NCI-H460 (cell line): ENCODE measurements at places on chromosomes 2 and 18.

- no peak for DNase-seq
Observed at GRCh38 chr2:168245074-168245825, 2.1 kb downstream of the STK39 start.

GRCh38 chr2:134906726-134907125 lies 11.9 kb upstream of the CCNT2 start:
- DNase-seq, result no peak

DNA sequence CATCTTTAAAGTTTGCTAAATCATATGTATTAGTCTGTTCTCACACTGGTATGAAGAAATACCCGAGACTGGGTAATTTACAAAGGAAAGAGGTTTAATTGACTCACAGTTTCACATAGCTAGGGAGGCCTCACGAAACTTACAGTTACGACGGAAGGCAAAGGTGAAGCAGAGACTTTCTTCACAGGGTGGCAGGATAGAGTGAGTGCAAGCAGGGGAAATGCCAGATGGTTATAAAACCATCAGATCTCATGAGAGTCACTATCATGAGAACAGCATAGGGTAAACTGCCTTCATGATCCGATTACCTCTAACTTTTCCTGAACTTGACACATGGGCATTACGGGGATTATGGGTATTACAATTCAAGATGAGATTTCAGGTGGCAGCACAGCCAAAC lies 1075.2 kb upstream of the NRXN1 start:
- no peak for DNase-seq

- no peak for DNase-seq
Observed at GRCh38 chr2:212733273-212733672, 194.7 kb upstream of the ERBB4 start.

GRCh38 chr18:13536578-13536977 lies 189.8 kb downstream of the FAM210A start:
- DNase-seq, result no peak

GRCh38 chr2:216560838-216561270 lies 62.2 kb downstream of the RPL37A start:
- DNase-seq, result no peak

DNA sequence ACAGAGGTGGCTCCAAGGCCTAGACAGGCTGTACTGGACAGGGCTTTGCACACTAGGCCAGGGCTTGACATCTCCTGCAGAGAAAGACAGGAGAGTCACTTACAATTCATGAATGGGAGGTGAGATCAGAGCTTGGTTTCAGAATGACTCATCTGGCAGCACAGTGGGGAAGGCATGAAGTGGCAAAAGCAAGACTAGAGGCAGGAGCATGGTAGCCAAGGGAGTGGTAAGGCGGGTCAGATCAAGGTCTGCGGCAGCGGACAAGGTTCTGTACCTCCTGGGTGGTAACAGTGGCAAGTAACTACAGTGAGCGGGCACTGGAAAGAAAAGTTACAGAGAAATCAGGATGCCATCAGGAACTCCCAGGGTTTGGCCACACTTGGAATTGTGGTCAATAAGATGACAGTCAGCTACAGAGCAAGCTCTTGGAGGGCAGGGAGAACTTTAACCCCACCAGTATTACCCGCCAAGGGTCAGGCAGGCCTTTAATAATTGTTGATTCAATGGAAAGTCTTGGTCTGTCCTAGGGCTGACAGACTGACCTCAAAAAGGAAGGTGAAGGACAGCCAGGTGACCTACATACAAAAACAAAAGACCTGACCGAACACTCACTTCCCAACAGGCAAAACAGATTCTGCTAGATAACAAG lies 5.7 kb downstream of the MCFD2 start:
- DNase-seq, result no peak

- DNase-seq, result peak; percentile 84
Observed at GRCh38 chr2:58240670-58241545, at the start of gene FANCL. Gene FANCL (minus strand): TSS chr2:58241325. CDS start chr2:58241313, 12 bp downstream.

DNA sequence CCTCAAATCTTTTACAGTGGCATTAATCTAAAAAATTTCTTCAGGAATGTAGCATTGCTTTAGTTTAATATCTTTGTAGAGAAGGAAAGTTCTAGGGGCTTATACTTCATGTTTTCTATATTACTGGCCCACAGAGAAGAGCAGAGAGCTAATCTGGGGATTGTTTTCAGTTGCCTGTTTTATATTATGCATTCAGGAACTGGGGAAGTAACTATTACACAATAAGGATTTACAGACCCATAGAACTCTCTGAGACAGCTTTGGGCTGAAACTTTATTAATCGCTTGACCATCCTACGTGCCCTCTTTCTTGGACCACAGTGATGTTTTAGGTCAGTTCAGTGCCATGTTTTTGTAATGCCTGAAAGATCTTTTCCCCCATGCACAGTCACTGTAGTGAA lies 29.9 kb downstream of the BIRC6 start:
- no peak for DNase-seq

- no peak for DNase-seq
Observed at GRCh38 chr2:148918554-148918953, 43.5 kb downstream of the KIF5C start.

DNA sequence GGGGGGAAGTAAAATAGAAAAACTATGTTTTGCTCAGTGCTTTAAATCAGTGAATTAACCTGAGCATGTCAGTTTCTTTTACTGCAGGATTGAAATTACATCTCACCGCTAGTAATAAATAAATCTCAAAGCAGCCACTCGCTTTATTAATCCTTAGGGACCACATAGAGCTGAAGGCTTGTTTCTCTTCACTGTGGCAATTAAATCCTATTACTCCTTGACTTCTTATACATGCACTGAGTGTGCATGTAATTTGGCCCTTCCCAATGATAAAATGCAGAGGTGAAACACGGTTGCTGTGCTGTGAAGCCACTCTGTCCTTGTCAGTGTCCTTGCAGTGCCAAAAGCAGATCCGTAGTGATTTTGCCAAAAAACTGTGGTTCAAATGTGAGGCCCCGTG lies 77.1 kb upstream of the RBM44 start:
- DNase-seq, result no peak

DNA sequence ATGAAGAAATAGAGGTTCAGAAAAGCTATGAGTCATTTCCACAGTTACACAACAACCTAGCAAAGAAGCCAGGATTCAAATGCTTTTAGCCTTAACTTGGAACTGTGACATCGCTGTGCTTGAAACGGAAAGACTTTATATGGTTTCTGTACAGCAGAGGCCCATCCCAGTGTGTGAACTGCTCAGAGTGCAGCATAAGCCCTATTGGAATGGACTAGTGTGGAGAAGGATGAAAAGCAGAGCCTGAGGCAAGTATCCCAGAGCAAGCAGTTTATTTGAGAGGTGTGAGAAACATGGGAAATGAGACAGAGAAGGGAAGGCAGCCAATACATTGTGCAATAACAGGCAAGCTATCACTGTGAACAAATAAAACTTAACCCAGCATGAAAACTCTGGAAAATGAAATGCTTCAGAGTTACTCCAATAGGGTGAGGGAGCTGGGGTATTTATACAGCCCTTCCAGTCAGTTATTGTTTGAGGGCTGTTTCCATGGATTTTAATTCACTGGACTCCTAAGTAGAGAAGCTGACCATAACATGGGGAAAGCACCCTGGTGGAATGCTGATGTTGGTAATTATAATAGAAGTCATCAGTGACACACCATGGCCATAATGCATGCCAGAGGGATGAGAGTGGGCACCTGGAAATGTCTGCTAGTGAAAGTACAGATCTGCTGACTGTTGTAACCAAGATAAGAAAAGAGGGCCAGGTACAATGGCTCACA lies 254.0 kb upstream of the POU3F3 start:
- no peak for DNase-seq

GRCh38 chr18:13398631-13399030 lies 180.1 kb downstream of the LDLRAD4 start:
- DNase-seq, result no peak

- no peak for DNase-seq
Observed at GRCh38 chr2:170817093-170818035, 677 bp downstream of the GAD1 start.

DNA sequence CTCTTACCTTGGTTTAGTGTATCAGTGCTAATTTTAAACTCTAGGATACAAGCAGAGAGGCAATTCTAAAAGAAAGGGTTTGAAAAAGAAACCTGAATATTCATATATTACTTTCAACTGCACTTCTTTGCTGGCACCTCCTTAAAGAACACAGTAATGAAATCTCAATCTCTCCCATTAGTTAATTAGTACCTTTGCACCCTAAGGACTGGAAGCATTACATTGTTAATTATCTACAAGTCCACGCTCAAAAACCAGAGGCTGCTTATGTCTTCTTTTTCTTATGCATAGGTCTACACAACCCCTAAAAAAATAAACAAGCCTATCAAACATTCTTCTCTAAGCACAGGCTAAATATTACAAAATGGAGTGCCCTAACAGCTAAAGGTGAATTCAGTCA lies 20.2 kb downstream of the EPHA4 start:
- no peak for DNase-seq

GRCh38 chr2:192327576-192327975 lies 132.8 kb upstream of the TMEFF2 start:
- no peak for DNase-seq

DNA sequence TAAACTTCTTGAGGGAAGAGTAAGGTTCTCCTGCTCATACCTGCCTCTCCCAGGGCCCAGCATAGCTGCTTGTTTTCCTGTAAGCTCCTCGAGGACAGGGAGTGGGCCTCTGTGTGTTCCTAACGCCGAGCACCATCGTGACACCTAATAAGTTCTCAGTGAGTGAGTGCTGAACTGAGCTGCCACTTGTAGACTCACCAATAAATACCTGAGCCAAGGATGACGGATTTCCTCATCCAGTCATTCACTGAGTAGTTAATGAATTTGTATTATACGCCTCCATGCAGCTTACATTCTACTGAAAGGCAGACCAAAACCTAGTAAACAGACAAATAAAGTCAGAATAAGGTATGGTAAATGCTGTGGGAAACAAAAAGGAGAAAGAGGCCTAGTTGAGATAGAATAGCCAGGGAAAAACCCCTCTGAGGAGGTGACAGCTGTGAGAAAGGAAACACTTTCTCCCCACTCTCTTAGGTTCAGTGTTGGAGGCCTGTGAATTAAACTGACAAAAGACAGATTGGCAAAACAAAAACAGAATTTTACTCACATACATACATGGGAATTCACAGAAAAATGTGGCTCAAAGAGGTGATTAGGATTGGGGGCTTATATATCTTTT lies 138.6 kb downstream of the B3GNT2 start:
- no peak for DNase-seq

DNA sequence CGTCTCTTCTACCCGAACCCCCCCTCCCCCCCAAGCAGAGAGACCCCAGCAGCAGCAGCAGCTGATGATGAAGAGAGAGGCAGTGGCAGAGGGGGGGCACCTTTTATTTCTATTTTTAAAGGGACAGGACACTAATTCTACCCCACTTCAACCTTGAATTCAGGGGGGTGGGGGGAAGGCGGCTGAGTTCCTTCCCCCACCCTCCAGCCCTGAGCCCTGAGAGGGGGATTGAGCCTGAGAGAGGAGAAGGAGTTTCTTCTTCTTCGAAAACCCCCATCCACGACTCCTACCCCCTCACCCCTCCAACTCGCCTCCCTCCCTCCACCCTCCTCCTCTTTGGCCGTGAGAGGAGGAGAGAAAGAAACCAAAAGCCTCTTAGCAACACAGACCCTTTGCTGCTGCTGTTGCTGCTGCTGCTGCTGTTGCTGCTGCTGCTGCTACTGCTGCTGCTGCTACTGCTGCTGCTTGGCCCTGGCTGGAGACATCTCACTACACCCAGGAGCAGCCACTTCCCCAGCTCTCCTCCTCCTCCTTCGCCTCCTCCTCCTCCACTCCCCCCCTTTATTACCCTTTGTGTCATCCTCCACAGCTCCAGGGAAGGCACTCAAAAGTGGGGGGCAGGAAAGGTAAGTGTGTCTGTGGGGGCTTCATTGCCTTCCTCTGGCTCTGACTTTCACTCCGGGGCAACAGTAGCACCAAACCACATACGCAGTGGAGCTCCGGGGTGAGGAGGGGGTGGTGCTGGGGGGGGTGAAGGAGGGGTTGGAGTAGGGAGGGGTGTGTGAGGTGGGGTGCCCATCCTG lies at the start of gene MBD5:
Gene MBD5, plus strand, starts transcription at position 33 of the 803 bp plus-strand sequence.
- peak; percentile 9 for DNase-seq

DNA sequence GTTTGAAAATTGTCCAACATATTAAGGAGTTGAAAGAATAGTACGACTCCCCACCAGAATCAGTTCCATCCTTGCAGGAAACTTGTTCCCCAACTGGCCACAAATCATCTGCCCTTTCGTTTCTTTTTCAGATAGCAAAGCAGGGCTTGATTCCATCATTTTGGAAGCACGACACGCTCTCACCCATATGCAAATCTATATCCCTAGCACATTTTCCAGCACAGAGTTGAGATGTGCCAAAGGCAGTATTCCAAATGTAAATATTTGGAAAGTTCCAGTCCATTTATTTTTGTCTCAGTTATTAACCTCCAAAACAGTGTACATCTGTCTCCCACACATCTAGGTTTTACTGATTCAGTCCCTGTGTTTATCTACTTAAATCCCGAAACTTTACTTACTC lies 128.8 kb upstream of the BCL2L11 start:
- no peak for DNase-seq

DNA sequence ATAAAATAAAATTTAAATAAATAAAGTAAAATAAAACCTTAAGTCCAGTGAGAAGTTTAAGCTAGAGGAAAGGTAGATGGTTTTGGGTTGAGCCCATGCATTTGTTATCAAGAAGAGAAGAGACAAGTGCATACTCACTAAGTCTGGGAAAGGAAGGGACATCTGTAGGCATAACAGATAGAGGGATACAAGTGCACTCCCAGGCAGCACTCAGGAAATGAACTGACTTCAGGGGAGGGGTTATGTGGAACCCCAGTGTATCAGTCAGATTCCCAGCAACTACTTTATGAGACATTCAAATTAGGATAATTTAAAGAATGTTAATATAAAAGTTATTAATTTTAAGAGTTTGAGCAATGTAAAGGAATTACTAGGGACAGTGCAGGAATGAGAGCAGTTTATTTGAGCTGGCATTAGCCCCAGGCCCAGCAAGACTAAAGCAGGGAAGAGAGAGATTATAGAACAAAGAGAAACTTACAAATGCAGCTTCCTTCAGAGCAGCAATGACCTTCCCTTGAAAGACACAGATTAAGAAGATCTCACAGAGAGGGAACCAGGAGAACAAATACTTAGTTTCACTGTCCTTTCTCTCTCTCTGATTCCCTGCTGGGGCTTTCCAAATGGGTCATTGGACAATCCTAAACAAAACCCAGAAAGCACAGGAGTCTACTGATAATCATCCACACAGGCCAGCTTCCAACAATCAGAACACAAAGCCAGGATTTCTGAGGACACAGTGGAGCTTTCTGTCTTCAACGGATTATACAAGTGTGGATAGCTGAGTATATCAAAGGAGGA lies 109.7 kb downstream of the ERBB4 start:
- DNase-seq, result no peak

- DNase-seq, result no peak
Observed at GRCh38 chr18:54684784-54685183, 93.7 kb downstream of the DYNAP start.

GRCh38 chr2:232240906-232241305 lies 137.6 kb upstream of the ALPP start:
- no peak for DNase-seq

- DNase-seq, result no peak
Observed at GRCh38 chr18:9519399-9519798, 44.1 kb downstream of the RALBP1 start.

- DNase-seq, result no peak
Observed at GRCh38 chr2:18630541-18630940, 41.2 kb upstream of the NT5C1B start.
